ENCODE measurements at places on chromosomes 3 and 15. TPM values are rescaled to one million over a fixed set of nuclear protein-coding genes. Genes with fewer than 3 reads are reported as not detected.

Gene PLCH1
- 14.0 TPM for total RNA-seq

GRCh38 chr3:62662677-62663076 lies 212.5 kb downstream of the CADPS start:
- no peak for DNase-seq
- H3K36me3 ChIP-seq: no peaks in the 10 kb centered on the region
- no peaks in the 10 kb centered on the region for H3K4me1 ChIP-seq
- H3K4me3 ChIP-seq: no peak overlapping the region
- no peak overlapping the region for H3K27ac ChIP-seq

Gene KCNH8
- total RNA-seq: 0.12 TPM

Gene SEC22A
- 15.5 TPM for total RNA-seq

Gene FRMD4B
- 62.4 TPM for total RNA-seq

DNA sequence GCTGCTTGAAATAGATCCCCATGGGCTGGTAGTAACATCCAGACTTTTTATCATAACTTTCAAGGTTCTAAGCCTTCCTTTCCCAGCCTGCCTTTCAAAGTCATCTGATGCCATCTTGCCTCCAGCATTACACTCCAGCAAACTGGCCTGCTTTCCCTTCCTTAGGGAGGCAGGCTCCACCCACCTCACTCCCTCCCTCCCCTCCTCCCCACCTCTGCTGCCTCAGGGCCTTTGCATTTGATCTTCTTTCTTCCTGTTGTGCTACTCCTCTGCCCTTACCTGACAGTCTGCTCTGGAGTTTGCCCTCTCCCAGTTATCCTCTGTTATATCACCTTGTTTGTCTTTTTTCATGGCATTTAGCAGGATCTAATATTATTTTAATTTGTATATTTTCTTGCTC lies 319.5 kb downstream of the KCNH8 start:
- no peak overlapping the region for H3K27ac ChIP-seq
- no peak overlapping the region for H3K4me3 ChIP-seq
- H3K36me3 ChIP-seq: no peaks in the 10 kb centered on the region
- no peaks in the 10 kb centered on the region for H3K27me3 ChIP-seq
- DNase-seq: no peak

DNA sequence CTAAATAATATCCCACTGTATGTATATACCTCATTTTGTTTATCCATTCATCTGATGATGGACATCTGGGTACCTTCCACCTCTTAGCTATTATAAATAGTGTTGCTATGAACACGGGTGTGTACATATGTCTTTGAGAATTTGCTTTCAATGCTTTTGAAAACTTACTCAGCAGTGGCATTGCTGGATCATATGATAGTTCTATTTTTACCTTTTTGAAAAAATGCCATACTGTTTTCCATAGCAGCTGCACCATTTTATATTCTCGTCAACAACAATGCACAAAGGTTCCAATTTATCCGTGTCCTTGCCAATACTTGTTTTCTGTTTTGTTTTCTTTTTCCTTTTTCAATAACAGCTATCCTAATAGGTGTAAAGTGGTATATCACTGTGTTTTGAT lies 77.1 kb downstream of the PEAK1 start:
- no peak for DNase-seq
- H3K4me3 ChIP-seq: no peak overlapping the region
- H3K27me3 ChIP-seq: no peaks in the 10 kb centered on the region
- H3K4me1 ChIP-seq: peaks cover 10% of the 10 kb centered on the region

- H3K4me3 ChIP-seq: peak overlapping the region; percentile 6
- no peaks in the 10 kb centered on the region for H3K36me3 ChIP-seq
- peak overlapping the region; percentile 79 for H3K27ac ChIP-seq
- no peak for DNase-seq
These were observed 13.7 kb upstream of the TLE3 start for GRCh38 chr15:70111203-70112073.

GRCh38 chr3:30612437-30613132 lies 6.2 kb downstream of the TGFBR2 start:
- peak overlapping the region; percentile 94 for H3K4me3 ChIP-seq
- H3K27ac ChIP-seq: no peak overlapping the region
- H3K4me1 ChIP-seq: peaks cover 81% of the 10 kb centered on the region
- no peaks in the 10 kb centered on the region for H3K27me3 ChIP-seq
- no peak for DNase-seq

DNA sequence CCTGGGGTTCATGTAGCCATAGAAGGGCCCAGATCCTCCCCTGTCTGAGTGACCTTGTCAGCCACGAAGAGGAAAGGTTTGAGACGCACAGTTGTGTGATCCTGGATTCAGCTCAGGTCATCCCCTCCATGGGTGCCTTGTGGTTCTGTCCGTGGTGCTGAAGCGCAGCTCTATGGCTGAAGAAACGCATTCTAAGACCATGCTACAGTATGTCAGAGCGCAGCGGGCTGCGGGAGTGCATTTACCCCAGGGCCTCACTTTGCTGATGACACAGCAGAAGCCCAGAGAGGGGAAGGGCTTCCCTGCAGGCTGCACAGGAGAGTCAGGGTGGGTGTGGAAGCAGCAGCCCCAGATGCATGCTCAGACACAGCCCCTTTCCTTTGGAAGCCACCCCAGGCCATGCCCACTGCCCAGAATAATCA lies 68.8 kb upstream of the IQSEC1 start:
- H3K4me1 ChIP-seq: no peaks in the 10 kb centered on the region
- H3K4me3 ChIP-seq: no peak overlapping the region
- DNase-seq: peak; percentile 37
- no peaks in the 10 kb centered on the region for H3K36me3 ChIP-seq
- H3K27me3 ChIP-seq: peaks cover 3% of the 10 kb centered on the region
- no peak overlapping the region for H3K27ac ChIP-seq

- DNase-seq: no peak
- no peak overlapping the region for H3K27ac ChIP-seq
- no peaks in the 10 kb centered on the region for H3K36me3 ChIP-seq
- no peaks in the 10 kb centered on the region for H3K27me3 ChIP-seq
- no peaks in the 10 kb centered on the region for H3K4me1 ChIP-seq
These were observed 156.0 kb upstream of the TPM1 start for GRCh38 chr15:62886431-62887071.

Measured in lower lobe of right lung (tissue), 2 donors.